NCI-H2171 (cell line): ENCODE measurements at places on chromosomes 2 and 18.

DNA sequence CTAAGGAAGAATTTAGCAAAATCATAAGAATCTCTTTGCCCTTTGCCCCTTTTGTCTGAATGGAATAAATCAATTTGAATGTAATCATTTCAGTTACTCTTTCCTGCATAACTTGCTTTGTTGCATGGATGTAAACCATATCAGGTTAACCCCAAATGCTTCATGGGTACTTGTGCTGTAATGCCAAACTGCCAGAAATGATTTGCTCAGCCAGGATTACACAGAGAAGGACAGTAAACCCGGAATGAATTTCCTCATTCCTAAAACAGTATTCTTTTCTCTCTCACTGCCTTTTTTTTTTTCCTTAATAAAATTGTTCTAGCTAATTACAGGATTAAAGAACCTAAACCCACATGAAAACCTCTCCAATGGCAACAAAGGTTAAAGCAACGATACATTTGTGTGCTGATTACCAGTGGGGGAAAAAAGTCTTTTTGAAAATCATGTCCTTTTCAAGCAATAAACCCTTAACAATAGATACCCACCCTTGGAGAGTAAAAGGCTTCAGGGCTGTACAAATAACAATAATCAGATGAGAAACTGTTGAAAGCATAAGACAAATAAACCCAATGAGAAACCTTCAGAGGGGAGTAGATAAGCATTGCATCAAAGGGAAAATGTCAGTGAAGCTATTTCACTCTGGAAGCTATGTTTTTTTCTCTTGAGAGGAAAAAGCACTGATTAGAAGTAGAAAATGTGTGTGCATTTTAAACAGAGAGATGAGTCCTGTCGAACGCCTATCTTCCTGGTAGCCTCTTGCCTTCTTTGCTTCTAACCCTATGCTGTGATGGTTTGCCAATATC is 275.3 kb downstream of the CDH2 start:
- DNase-seq = no peak

DNA sequence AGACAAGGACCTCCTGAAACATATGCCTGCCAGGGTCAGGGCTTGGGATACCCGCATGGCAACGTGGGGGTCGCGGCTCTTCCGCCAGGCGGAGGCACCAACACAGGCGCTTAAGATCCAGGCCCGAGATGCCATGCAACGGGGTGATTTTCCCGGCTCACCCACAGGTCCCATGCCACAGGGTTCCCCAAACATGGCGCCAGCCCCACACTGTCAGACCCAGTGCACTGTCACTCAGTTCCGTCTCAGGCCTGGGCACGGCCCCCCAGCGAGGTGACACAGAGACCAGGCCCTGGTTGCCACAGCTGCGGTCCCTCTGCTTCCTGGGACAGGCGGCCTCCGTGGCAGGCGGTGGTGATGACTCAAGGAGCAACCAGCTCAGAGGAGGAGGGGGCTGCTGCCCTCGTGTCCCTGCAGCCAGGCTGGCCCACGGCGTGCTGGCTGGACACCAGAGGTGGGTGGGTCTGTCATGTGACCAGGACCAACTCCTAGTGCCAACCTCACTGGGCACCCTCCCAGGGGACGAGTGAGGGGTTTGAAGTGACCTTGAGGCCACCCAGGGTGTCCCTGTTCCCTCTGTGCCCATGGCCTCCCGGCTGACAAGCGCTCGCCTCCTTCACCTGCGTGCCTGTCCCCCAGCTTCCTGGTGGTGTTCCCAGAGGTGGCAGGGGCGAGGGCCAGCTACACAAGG is 4.9 kb downstream of the PDCD1 start:
- no peak for DNase-seq

- DNase-seq = no peak
Measured at GRCh38 chr2:120763931-120764330, 28.3 kb downstream of the GLI2 start.

DNA sequence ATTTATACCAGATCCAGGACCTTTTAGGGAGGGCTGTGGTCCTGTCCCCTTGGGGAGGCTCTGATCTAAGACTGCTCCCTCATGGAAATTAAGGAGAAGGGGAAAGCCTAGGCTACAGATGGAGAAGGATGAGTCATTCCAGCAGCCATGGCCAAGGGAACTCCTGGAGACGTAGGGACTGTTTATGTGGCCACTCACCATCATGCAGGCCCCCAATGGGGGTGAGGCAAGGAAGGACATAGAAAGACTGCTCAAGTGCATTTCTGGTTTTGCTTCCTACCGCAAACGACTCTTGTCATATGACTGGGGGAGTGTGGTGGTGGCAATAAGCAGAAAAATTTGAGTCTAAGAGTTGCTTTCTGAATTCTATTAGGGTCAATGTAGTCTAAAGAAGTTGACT is 54.0 kb upstream of the CYP1B1 start:
- DNase-seq = no peak

DNA sequence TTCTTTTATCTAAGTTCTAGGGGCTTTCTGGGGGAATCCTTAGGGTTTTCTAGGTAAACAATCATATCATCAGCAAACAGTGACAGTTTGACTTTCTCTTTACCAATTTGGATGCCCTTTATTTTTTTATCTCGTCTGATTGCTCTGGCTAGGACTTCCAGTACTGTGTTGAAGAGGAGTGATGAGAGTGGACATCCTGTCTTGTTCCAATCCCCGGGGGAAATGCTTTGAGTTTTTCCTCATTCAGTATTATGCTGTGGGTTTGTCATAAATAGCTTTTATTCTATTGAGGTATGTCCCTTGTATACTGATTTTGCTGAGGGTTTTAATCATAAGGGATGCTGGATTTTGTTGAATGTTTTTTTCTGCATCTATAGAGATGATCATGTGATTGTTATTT is 549.5 kb downstream of the EPHA4 start:
- no peak for DNase-seq

DNA sequence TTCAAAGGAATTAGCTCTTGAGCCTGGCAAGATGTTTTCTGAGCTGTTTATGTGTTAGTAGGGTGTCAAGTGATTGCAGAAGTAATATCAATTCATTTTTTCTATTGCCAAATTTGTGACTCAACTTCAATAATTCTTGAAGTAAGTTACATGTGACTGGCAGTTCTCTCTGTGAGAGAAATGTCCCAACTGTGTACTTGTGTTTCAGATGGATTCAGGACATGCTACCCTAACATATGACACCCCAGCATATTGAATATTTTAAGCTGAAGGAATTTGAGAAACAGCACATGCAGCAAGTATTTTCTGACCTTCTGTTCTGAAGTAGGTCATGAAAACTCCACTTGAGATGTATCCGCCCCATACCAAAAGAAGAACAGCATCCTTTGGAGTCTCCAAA is 263.6 kb downstream of the XIRP2 start:
- DNase-seq = no peak

DNA sequence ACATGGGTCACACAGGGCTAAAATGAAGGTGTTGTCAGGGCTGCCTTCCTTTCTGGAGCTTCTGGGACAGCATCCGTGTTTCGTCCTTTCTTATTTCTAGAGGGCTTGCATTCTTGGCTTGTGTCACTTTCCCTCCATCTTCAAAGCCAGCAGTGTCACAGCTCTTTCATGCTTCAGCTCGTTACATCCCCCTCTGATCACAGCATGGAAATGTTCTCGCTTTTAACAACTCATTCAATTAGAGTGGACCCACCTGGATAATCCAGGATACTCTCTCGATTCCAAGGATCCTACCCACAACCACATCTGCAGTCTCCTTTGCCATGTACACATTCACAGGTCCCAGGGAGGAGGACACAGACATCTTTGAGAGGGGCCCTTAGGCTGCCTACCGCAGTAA is 316.2 kb upstream of the FIGN start:
- DNase-seq = no peak

DNA sequence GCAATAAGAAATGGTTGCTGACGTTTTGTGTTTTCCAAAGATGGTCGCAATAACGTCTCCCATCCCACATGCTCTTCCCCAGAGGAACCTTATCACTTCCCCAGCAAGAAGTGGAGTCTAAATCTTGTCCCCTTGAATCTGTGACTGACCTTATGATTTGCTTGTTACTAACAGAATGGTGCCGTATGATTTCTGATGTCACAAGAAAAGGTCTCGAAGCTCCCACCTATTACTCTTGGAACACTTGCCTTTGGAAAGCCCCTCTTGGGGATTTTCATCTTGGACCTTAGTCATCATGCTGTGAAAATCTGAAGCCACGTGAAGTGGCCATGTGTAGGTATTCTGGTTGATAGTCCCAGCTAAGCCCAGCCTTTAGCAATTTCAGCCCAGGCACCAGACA is 86.2 kb upstream of the GLS start:
- DNase-seq = no peak

DNA sequence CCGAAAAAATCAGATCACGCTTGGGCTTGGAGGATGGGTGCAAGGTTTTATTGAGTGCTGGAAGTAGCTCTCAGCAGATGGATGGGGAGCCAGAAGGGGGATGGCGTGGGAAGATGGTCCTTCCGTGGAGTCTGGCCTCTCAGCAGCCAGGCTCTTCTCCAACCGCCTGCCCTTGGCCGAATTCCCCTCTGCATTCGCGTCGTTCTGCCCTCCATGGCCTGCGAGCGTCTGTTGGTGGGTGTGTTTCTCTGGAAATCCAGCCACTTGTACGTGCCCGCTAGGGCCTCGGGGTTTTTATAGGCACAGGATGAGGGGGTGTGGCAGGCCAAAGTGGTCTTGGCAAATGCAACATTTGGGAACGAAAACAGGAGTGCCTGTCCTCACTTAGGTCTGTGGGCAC is 815.2 kb downstream of the TSN start:
- no peak for DNase-seq

- no peak for DNase-seq
Measured at GRCh38 chr2:198097630-198098029, 293.2 kb downstream of the PLCL1 start.

DNA sequence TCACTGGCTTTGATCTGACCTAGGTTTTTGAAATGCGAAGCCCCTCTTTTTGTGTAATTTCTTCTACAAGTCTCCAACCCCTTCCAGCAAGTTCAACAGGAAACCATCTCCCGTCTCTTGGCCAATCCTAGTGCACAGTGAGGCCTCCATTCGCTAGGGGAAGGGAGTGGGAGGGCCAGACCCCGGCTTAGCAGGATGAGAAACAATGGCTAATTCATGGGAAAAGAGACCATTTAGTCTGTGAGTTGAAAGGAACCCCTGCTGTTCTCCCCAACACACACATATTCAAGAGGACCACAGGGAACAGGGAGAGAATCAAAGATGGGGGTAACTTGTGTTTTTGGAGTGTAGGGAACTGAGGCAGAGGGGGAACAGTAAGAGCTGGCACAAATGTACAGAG is 83.0 kb downstream of the RTN4 start:
- DNase-seq = no peak

DNA sequence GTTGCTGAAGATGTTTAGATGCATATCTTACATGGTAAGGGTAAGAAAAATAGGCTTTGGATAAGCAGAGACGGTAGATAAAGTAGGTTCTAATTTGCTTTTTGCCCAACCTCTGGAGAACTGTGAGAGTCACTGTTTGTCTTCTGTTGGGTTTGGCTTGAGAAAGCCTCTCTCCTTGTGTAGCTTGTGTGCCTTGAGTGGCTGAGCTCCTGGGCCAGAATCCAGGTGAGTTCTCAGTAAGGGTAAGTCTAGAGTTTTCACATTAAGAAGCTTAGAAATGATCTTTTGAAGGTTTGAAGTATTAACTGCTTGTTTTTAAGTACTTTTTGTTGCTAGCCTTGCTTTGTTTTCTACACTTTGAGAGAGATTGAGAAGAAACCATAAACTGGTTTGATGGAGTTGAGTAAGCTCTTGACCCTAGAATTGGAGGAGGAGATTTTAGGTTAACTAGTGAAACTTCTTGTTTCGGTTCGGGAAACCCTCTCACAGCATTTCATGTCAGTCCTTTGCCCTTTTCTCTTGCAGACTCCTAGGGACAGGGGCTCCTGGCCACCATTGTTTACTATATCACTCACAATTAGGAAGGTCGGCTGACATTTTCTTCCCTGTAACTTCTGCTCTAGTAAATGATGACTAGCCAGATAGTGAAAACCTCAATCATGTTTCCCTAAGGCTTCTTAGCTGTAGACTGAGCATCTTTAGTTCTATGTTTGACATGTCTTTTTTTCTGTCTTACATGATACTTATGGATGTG is 26.0 kb downstream of the MAP4K4 start:
- no peak for DNase-seq

DNA sequence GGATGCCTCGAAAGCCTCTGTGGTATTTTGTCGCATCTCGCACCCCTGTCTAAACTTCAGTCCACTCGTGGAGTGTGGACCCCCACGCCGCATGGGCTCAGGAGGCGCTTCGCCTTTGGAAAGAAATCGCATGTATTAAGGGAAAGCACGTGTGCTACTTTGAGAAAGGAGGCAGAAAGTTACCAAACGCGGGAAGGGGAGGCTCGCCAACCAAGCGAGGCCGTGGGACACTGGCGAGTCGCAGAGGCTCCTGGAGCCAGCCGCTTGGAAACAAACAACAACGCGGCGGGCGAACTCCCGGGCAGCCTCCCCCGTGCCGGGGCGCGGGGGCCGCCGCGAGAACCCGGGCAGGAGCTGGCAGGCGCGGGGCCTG is 455 bp upstream of the AGAP1 start:
- no peak for DNase-seq

DNA sequence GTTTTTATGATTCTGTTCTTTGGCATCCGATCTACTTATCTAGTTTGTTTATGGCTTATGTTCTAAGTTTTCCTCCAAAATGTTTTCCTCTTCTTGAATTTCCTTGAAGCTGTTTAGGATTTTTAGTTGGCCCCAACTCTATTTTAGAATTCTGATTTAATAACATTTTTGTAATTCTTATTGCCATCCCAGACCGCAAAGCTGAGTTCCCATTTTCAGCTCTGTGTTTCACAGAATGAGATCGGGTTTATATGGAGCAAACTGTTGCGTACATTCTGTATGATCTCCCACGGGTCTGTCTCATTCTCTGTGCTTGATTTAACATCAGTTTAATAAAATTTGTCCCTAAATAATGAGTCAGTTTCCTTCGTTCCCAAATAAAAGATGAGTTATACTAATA is 59.3 kb downstream of the DPP4 start:
- no peak for DNase-seq

DNA sequence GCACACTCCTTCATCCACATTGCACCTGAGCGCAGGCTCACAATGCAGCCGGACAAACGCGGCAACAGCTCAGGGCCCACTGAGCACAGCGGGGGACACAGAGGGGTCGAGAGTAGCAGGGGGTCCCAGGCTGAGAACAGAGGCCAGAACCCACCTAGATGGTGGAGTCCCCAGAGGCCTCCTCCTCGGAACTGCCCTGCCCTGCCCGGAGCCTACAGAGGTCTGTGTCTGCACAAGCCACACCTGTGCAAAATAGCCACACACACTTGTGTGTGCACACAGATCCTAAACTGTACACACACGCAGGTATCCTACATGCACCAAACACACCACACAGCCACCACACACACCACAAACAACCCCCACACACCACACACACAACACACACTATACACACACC is 72.8 kb downstream of the TMEM18 start:
- DNase-seq = no peak

DNA sequence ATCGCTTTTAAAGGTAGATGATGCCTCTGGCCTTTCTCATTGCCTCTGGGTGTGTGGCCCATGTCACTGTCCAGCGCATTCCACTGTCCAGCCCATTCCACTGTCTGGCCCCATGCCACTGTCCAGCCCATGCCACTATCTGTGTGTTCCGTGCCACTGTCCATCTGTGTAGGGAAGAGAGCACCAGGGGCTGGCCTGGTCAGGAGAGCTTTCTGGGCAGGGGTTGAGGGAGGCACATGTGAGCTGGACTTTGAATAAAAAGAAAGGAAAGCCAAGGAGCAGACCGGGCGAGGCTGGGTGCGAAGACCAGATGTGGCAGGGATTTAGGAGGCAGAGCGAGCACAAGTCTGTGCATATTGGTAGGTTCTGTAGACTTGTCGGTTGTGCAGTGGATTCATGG is 236.2 kb downstream of the NEDD4L start:
- DNase-seq = no peak

- DNase-seq = no peak
Measured at GRCh38 chr2:168183308-168183997, 63.9 kb downstream of the STK39 start.
